ENCODE measurements at places on chromosomes 16 and 17.

GRCh38 chr16:2004795-2005517 is 4.7 kb downstream of the ZNF598 start:
- no peak for DNase-seq

- DNase-seq: no peak
These were observed 21.4 kb downstream of the TOM1L2 start for GRCh38 chr17:17950806-17951205.

GRCh38 chr16:89113152-89113547 is 19.5 kb downstream of the ACSF3 start:
- no peak for DNase-seq

DNA sequence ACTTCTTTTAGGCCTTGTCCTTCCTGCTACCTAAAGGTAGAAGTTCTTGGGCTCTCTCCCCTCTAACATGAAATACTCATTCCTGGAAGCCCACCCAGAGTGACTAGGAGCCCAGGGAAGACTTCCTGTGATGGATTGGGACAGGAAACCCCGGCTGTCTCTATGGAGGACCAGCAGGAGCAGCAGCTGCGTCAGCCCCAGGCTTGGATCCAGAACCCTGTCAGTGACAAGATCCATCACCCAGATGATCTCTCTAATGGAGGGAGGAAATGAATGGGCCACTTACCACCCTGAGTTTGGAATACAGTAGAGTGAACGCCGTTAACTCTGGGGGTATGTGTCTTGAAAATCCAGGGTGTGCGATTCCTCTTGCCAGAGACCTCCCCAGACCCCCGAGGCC is 195.7 kb upstream of the WSCD1 start:
- no peak for DNase-seq

GRCh38 chr16:89949121-89949742 is 677 bp downstream of the DEF8 start:
- no peak for DNase-seq

DNA sequence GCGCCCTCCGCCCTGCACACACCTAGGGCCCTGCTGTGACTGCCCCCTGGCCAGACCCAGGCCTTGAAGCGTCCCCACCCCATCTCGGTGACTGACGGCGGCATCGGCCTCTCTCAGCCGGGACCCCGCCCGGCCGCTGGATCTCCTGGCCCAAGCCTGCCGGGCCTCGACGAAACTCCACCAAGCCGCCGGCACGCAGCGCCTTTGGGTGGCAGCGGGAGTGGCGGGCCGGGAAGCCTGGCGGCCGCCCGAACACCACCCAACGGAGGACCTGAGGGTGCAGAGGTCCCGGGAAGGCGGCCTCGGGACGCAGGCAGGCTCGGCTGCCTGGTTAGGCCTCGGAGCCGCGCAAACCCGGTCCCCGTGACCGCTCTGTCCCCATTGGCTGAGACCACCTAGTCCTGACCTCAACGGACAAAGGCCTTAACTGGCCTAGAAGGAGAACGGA is 12.0 kb upstream of the TMEM97 start:
- no peak for DNase-seq

GRCh38 chr17:46869975-46870803 is 18.8 kb downstream of the WNT9B start:
- no peak for DNase-seq

GRCh38 chr17:26962255-26963162 is 331.4 kb upstream of the WSB1 start:
- DNase-seq: no peak

DNA sequence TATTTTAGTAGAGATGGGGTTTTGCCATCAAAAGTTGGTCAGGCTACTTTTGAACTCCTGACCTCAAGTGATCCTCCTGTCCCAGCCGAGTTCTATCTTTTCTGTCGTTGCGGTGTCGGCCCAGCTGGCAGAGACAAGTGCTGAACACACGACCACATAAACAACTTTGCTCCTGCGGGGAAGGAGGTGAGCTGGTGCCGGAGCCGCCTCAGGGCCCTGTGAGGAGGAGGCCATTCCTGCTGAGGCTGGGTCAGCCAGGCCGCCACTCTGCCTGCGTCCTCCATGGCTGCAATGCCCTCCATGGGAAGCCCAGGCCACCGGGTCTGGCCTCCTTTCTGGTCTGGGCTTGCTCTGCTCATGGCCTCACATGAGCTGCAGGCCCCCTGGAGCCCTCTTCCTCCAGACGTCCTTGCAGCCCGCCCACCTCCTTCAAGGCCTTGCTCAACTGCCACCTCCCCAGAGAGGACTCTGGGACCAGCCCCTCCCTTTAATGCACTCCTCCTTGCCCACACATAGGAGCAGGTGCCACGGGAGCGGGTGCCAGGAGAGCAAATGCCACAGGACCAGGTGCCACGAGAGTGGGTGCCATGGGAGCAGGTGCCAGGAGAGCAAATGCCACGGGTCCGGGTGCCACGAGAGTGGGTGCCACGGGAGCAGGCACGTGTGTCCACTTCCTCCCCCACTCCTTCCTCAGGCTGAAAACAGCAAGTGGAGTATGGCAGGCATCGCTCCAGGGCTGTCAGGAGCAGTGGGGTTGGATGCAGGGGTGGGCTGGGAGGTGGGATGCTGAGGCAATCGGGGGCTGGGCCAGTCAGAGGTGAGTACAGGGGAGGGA is 28.4 kb upstream of the CBFA2T3 start:
- no peak for DNase-seq

GRCh38 chr16:83273504-83274173 is 534.1 kb upstream of the HSBP1 start:
- no peak for DNase-seq

GRCh38 chr16:3173892-3174617 is 13.9 kb upstream of the OR1F1 start:
- no peak for DNase-seq

DNA sequence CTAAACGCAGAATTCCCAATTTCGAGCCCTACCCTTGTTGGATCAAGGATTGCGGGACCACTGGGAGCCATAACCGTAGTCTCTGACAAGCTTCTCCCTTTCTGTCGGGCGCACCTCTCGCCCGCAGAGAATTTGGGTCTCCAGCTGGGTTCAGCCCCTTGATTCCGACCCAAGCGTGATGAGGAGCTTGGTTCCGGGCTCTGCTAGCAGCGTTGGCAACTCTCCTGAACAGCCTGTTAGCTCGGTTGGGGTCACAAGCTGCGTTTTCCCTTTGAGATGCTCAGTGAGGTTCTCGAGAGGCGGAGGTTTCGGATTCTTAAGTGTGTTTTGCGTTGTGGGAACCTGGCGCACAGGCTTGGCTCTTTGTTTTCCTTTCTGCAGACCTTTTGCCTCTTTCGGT is 655 bp downstream of the ATXN1L start:
- DNase-seq: peak; percentile 8

GRCh38 chr17:63696381-63696961 is 3.5 kb downstream of the LIMD2 start:
- peak; percentile 45 for DNase-seq

DNA sequence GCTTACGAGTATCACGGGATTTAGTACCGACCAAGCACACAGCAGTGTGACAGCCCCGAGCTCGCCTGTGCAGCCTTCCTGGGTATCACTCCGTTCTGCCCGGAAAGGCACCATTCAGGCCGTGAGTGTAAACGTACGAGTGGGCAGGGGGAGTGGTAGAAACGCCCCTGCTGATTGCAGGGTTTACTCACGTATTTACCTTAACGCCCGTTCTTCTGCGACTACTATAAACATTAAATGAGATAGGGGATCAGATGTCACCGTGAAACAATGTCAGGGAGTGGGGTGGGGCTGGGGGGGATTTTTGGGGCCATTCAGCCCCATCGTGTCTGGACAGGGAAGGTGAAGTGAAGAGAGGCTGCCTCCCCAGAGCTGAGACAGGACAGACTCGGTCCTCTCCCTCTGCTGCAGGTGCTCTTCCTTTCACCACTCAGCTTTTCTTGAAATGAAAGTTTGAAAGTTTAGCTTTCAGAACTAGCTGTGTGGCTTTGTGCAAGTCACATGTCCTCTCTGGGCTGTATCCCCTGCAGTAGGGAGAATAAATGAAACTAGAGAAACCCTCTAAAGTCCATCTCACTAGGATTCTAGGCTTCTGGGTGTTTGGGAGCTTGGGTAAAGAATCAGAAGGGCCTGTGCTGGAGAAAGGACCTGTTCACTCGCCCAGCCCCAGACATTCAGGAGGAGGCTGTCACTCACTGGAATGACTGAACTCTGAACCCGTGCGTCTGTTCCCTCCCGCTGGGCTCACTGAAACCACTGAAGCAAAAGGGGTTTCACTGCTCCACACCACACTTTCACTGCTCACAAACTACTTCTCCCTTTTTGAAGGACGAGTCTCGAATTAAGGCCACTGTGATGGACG is 66.7 kb downstream of the RPA1 start:
- no peak for DNase-seq

DNA sequence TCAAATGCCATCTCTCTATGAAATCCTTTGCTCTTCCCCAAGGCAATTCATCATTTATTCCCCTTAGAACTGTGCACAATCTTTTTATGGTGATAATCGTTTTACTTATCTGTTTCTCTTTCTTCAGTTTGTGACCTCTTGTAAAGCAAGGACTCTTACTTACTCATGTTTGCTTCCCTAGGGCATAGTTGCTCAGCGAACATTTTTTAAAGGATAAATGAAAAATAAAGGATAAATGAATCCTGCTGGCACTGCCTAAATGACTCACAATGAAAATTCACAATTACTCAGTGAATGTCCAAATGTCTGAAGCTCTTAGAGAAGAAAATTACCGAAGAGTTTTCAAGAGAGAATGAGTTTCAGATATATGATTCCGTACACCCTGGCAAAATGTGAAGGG is 671.7 kb downstream of the CDH11 start:
- DNase-seq: no peak

- no peak for DNase-seq
These were observed 5.6 kb downstream of the PLEKHG4 start for GRCh38 chr16:67284699-67285646.

- DNase-seq: no peak
These were observed 35.8 kb downstream of the LITAF start for GRCh38 chr16:11550791-11551498.

- peak; percentile 51 for DNase-seq
These were observed 1.0 kb downstream of the SRCIN1 start for GRCh38 chr17:38604479-38605403.

GRCh38 chr17:73401911-73402310 is 90.1 kb upstream of the CDC42EP4 start:
- peak; percentile 19 for DNase-seq

- DNase-seq: peak; percentile 9
These were observed 985 bp upstream of the FZD2 start for GRCh38 chr17:44556166-44556831.

- DNase-seq: peak; percentile 79
These were observed at the start of gene ANTKMT for GRCh38 chr16:720990-721764. ANTKMT (plus strand) TSS chr16:721146; CDS start chr16:721275, 129 bp downstream.

DNA sequence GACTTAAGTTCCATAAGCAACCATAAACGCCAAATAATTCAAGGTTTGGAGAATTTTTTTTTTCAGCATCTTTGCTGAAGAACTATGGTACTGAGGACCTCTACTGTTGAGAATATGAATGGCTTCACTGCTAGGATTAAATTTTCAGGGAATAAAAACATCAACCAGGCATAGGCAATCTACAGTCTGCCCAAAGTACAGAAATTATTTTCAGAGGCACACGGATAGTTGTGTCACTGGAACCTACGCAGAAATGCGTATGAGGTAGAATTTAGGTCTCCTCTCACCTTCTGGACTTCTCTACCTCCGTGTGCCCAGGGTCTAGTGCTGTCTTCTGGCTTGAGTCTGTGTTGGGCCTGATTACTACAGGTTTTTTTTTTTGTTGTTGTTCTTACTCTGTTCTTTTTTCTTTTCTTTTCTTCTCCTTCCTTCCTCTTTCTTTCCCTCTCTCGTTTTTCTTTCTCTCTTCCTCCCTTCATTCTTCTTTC is 39.7 kb downstream of the NACA2 start:
- DNase-seq: no peak

GRCh38 chr16:2385190-2385836 is 43.9 kb upstream of the CCNF start:
- DNase-seq: no peak

DNA sequence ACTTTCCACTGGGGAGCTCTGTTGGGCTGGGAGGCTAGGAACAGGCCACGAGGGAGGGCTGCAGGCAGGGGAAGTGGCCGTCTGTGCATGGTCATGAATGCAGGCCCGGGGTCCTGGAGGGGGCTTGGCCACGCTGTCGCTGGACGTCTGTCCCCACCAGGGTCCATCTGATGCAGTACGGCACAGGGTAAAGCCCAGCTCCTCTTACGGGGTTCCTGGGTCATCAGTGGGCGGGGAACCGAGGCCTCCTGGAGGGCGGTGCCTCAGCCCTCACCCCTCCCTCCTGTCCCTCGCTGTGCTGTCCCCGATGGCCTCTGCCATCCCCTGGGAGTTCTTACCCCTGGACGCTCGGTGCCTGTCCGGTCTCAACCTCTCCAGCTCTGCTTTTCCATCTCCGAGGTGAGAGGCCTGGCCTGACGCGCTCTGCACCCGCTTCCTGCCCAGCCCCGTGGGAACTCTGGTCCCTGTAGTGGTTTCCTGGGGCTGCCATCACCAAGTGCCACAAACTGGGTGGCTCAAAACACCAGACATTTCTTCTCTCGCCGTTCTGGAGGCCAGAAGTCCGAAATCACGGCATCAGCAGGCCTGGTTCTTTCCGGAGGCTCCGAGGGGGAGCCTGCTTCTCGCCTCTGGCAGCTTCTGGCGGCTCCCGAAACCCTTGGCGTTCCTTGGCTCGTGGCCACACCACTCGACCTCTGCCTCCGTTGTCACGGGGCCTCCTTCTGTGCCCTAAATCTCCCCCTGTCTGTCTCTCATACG is 182.8 kb downstream of the SEC14L1 start:
- no peak for DNase-seq

DNA sequence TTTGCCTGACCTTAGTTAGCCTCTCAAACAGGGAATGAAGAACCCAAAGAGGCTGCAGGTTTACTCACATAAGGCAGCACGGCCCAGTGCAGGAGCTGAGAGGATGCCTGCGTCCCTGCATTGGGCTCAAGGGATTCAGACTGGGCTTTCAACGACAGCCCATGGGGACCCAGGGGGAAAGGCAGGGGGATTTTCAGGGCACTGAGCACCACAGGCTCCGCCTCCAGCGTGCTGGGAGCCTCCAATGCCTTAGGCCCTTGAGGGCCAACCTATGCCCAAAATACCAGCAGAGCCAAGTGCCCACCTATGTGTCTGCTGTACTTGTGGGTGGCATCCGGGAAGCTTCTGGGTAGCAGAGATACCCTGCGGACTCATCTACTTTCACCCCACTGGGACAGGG is 22.3 kb downstream of the DCAKD start:
- DNase-seq: no peak

GRCh38 chr16:23516366-23517137 is 6.3 kb upstream of the GGA2 start:
- DNase-seq: no peak

DNA sequence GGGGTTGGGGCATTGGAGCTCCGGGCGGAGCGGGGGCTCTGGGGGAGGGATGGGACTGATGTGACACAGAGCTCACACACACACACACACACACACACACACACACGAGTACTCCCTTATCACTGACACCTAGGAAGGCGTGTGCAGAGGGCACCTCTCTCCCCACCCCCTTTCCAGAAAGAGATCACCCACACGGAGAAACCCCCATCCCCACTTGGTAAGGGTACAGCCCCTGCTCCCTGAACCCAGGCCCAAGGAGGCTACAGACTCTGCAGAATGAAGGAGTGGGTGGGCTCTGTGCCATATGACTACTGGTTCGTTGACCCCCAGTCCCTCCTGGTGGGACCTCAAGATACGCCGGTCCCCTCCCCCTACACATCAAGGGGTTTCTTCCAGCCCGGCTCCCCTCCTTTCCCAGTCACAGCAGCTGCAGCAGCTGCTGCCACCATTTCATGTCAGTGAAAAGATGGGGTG is 8.7 kb upstream of the ARHGAP23 start:
- no peak for DNase-seq

- no peak for DNase-seq
These were observed 59.1 kb downstream of the OTOA start for GRCh38 chr16:21722771-21723455.

- peak; percentile 59 for DNase-seq
These were observed 21.8 kb upstream of the FOXK2 start for GRCh38 chr17:82497483-82498405.

Measured in CD4-positive, alpha-beta memory T cell (primary cell).